Activated CD8-positive, alpha-beta memory T cell treated with anti-CD3 and anti-CD28 coated beads, Interleukin-2, amount 50 U/mL, for 4 hours (primary cell): ENCODE measurements at places on chromosomes 11 and 22.
A peak's percentile ranks its signal among the peaks of the same experiment; 100 is the strongest.

- no peak for DNase-seq
Measured at GRCh38 chr11:120816176-120816575, 207.7 kb upstream of the TBCEL start.

- DNase-seq: no peak
Measured at GRCh38 chr11:17186932-17187692, 20.7 kb downstream of the PIK3C2A start.

DNA sequence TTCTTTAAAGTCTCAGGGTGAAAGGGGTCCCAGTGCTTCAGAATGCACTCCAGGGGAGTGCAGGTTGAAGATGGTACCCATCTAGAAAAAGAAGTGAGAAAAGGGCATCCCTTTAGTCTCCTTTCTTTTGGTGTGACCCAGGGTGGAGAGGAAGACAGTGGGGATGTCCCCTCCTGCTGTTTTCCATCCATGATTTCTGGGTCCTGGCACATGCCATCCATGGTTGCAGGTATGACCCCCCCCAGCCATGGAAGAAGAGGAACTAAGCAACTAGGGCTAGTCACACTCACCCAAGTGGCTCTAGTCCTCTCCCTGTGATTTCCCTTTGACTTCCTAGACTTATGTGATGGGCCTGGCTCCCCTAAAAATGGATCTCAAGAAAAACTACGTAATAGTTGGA is 15.9 kb upstream of the EI24 start:
- DNase-seq: no peak

DNA sequence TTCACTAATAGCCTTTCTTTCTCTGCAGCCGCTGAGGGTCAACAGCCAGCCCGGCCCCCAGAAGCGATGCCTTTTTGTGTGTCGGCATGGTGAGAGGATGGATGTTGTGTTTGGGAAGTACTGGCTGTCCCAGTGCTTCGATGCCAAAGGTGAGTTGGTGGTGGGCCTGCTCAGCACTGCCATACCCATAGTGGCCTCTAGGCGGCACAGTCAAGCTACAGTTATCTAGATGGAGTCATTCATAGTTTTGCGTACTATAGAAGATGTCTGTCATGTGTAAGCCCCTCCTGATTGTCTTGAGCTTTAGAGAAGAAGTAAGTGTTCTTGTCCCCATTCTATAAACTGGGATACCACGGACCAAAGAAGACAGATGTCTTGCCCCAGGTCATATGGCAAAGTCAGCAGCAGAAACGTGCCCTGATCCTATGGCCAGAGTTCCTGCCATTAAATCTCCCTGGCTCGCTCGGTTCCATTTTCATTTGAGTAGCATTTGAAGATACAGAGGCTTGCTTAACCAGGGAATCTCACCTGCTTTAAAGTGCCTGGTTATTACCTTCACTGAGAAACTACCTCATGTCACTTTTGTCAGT is 42.1 kb upstream of the CRTAM start:
- DNase-seq: peak; percentile 83

- peak; percentile 50 for DNase-seq
Measured at GRCh38 chr22:39205344-39206021, 39.3 kb downstream of the PDGFB start.

GRCh38 chr11:64107303-64107702 is 58.6 kb downstream of the MACROD1 start:
- DNase-seq: no peak
